ENCODE measurements at places on chromosomes 6 and 20.
A peak's percentile ranks its signal among the peaks of the same experiment; 100 is the strongest.

DNA sequence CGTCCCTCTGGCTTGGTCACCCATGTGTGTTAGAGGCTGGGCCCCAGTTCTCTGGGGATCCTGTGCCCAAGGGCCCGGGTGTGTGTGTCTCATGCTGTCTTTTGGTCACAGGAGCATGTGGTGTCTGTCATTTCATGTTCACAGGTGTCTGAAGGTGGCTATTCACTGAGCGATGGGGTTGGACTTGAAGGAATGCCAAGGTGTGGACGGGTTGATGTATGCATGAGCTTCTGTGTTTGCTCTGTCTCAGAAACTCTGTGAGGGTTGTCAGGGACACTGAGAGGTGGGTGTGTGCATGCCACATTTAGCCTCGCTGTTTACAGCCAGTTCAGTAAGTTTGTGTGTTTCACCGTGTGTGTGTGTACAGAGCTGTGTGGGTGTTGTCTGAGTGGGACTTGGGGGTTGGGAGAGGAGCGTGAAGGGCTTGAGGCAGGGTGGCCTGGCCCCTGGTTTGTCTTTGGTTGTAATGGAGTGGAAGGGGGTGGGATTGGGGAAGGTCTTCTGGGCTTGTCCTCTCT is 1.2 kb downstream of the DDR1 start:
- H3K27ac ChIP-seq: peak overlapping the region; percentile 94
- DNase-seq: peak; percentile 66
- peak overlapping the region; percentile 98 for H3K4me3 ChIP-seq
- H3K36me3 ChIP-seq: peaks cover 13% of the 10 kb centered on the region

DNA sequence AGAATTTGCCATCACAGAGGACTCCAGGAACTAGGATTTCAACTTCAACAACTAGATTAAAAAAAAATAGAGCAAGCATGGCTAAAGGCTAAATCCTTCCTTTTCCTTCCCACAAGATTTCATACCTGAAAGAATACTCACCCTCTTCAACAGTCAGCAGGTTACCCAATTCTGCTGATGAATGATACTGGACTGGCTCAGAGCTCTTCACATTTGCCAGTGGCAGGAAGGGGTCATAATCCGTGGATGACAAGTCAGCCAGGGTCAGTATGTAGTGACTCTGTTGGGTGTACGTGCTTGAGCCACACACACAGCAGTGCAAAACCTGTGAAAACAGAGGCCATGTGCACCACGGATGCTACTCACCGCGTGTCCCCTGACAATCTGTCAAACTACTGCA is 152.9 kb downstream of the INSM1 start:
- H3K27ac ChIP-seq: peak overlapping the region; percentile 94
- no peaks in the 10 kb centered on the region for H3K36me3 ChIP-seq
- no peaks in the 10 kb centered on the region for H3K27me3 ChIP-seq
- H3K4me3 ChIP-seq: no peak overlapping the region
- DNase-seq: peak; percentile 96

DNA sequence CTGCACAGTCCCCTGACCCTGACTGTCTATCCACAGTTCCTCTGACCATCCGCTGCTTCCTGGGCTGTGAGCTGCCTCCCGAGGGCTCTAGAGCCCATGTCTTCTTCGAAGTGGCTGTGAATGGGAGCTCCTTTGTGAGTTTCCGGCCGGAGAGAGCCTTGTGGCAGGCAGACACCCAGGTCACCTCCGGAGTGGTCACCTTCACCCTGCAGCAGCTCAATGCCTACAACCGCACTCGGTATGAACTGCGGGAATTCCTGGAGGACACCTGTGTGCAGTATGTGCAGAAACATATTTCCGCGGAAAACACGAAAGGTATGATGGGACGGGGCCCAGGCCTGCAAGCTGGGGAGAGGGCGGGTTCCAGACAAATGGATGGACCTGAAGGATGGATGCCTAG is 4.3 kb downstream of the PROCR start:
- peaks cover 5% of the 10 kb centered on the region for H3K4me1 ChIP-seq
- no peak overlapping the region for H3K4me3 ChIP-seq

- no peak overlapping the region for H3K27ac ChIP-seq
- no peaks in the 10 kb centered on the region for H3K4me1 ChIP-seq
- no peak for DNase-seq
- H3K4me3 ChIP-seq: no peak overlapping the region
- H3K27me3 ChIP-seq: no peaks in the 10 kb centered on the region
Observed at GRCh38 chr6:35718911-35719381, 17.9 kb upstream of the ARMC12 start.

DNA sequence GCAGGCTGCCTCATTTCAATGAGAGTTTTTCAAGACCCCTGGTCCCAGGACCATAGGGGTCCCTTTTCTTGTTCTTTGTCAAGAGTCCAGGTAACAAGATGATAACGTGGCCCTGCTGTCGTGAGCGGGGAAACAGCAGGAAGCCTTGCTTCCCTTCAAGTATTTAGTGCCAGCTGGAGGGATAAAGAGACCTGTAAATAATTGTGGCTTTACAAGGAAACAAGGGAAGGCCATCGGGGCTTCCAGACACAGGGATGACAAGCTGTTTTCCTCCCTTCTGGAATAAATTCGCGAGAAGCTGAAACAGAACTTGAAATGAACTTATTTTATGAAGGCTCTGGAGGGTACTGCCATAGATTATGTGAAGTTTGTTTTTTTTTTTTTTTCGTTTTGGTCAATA is 163.2 kb downstream of the SYNDIG1 start:
- no peaks in the 10 kb centered on the region for H3K36me3 ChIP-seq
- H3K4me3 ChIP-seq: no peak overlapping the region
- no peak overlapping the region for H3K27ac ChIP-seq
- no peaks in the 10 kb centered on the region for H3K27me3 ChIP-seq

GRCh38 chr6:36897609-36898008 is 11.9 kb downstream of the C6orf89 start:
- peaks cover 9% of the 10 kb centered on the region for H3K36me3 ChIP-seq
- H3K27ac ChIP-seq: no peak overlapping the region
- H3K27me3 ChIP-seq: no peaks in the 10 kb centered on the region
- DNase-seq: no peak

DNA sequence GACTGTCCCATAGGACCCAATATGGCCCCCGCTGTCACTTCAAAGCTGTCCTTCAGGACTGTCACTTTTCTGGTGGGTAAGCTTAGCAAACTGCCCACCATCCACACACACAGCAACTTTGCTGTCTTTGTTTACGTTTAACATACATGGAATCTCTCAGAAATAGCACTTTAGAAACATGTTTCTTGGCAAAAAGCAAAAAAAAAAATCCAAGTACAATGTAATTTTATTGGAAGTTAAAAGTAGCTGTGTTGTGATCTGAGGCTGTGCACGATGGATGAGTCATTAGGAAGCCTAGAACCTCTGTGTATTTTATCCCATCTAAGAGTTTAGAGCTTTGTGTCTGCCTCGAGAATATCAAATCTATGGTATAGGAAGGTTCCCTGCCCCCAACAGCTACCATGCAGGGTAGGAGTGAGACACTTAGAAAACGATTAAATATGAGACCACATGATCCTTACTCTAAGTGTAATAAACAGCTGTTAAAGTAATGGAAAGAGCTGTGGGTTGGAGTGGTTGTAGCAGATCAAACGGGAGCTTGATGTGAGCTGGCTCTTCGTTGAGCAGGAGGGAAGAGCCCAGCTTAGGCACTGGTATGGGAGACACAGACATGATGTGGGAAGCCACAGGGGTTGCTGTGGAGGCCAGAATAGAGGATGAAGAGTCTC is 119.5 kb downstream of the PLEKHG1 start:
- peaks cover 73% of the 10 kb centered on the region for H3K4me1 ChIP-seq
- H3K4me3 ChIP-seq: no peak overlapping the region
- no peaks in the 10 kb centered on the region for H3K27me3 ChIP-seq
- H3K27ac ChIP-seq: peak overlapping the region; percentile 89
- no peaks in the 10 kb centered on the region for H3K36me3 ChIP-seq

GRCh38 chr20:38238829-38239228 is 21.7 kb downstream of the KIAA1755 start:
- no peak overlapping the region for H3K4me3 ChIP-seq
- H3K36me3 ChIP-seq: no peaks in the 10 kb centered on the region
- H3K27me3 ChIP-seq: peaks cover 55% of the 10 kb centered on the region
- H3K4me1 ChIP-seq: no peaks in the 10 kb centered on the region
- no peak for DNase-seq

Data from PC-9 (cell line).